ENCODE measurements at places on chromosomes 1 and 21.
A peak's percentile ranks its signal among the peaks of the same experiment; 100 is the strongest.

GRCh38 chr1:89381618-89382017 lies 17.8 kb downstream of the GBP6 start:
- no peak for DNase-seq

DNA sequence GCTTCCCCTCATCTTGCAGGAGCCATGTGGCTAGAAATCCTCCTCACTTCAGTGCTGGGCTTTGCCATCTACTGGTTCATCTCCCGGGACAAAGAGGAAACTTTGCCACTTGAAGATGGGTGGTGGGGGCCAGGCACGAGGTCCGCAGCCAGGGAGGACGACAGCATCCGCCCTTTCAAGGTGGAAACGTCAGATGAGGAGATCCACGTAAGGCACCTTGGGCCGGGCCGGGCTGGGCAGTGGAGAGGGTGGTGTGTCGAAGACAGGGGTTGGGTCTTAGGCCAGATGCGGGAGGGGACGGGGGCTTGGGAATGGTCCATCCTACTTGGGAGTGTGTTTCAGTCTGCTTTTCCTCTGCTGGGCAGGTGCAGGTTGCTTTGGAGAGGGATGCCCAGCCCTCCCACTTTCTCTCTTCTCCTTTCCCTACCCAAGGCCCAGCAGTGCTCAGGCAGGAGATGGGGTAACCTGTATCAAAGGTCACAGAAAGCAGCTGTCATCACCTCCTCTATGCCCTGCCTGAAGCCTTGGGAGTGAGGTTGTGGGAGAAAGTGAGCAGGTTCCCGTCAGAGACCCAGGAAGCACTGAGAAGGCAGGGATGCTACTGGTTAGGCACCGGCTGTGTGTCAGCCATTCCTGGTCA lies 18.9 kb downstream of the EPHX1 start:
- no peak for DNase-seq

DNA sequence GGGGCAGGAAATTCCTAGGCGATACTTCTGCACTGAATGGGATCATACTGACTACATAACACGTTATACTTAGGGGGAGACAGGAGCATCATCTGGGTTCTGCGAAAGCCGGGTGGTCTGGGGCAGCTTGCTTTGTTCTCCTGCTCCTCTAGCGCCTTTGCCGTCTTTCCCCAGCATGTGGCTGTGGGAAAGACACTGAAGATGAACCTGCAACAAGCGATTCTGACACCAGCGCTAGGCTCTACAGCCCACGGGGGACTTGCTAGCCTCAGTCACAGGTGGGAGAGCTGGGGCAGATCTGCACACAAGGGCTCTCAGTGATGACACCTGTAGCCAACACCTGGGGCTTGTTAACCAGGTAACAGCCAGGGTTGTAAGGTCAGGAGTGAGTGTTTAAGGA lies 51.8 kb downstream of the CD46 start:
- no peak for DNase-seq

GRCh38 chr1:234602334-234603220 lies 7.4 kb downstream of the IRF2BP2 start:
- DNase-seq: peak; percentile 59

GRCh38 chr1:77413541-77414335 lies 131.9 kb downstream of the AK5 start:
- no peak for DNase-seq

DNA sequence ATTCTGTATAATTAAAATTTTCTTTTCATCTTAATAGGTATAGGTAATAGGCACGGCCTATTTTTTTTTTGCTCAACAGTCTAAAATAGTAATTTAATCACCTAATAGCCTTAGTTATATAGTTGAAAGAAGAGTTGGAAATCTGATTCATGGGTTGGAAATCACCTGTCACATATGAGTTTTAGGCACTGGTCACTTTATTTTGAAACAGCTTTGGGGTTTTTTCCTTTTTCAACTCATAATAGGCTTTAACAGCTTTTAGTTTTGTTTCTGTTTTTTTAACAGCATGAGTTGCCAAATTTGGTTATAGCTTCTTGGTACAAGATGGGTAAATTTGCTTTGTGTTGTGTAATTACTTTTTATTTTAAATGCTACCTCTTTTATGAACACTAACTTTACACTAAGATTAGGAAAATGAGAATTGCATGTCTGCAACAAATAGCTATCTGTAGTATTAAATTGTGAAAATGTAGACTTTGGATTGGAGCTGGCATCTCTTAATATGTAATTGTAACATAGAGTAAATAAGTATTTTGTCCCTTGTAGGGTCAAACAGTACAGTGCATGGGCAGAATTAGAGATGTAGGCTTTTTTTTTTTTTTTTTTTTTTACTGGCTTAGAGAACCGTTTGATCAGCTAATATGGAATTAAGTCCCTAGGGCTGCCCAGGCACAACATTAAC lies 109.8 kb downstream of the OSBPL9 start:
- no peak for DNase-seq

DNA sequence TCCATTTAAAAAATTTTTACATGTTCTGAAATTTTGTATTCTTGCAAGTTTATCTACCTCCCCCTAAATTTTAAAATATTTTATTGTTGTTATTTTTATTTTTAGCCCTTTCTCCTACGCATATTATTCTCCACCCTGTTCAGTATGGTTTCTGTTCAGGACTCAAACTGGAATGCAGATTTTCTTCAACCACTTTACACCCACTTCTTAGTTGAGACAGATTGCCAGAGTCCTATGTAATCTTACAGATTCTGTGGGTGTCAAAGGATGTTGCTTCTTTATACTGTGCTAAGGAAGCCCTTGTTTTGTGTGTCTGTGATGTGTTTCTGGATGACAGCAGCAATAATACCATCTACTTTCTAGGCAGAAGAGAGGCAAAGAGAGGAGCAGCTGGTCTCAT lies 20.7 kb upstream of the PPP1R8 start:
- no peak for DNase-seq

DNA sequence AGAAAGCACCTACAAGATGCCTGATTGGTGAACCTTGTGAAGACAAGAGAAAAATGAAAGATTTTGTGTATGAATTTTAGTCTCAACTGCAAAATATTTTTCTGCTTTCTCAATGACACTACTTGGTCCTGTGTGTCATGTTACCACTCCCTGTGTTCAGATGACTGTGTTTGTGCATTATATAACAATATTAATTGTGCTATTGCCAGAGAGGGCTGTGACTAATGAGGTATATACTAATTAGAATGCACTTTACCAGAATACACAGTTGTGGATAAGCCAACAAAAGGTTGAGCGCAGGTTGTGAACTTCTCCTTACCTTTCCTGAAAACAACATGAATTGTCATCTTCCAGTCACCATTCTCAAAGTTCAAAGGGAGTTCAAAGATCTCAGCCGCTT lies 17.3 kb upstream of the FMO2 start:
- no peak for DNase-seq

- no peak for DNase-seq
Measured at GRCh38 chr1:155327981-155328380, 7.3 kb downstream of the RUSC1 start.

DNA sequence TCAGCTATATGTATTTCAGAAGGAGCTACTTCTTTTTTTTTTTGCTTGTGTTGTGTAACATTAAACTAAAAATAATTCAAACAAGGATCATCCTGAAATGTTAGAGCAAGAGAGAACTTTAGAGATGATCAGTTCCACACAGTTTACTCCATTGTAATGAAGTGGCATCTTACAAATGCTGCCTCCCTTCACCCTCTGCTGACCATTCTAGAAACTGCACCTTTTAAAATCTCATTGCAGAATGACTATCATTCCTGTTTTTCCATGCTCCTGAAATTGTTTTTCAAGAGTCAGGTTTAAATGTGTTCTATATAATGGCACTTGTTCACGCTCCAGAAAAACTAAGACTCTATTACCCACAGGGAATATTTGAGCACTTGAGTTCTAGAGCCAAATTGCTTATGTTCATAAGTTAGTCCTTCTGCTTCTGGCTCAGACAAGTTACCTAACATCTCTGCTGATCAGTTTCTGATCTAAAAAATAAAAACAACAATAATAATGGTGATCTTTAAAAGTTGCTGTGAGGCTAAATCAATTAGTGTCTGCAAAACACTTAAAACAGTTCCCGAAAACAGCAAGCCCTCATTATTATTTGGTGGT lies 21.5 kb upstream of the SLC44A5 start:
- no peak for DNase-seq
